Stimulated activated CD8-positive, alpha-beta memory T cell treated with anti-CD3 and anti-CD28 coated beads, Interleukin-2, amount 100 ng/mL, for 1 hour (primary cell): ENCODE measurements at places on chromosomes 1 and 21.

DNA sequence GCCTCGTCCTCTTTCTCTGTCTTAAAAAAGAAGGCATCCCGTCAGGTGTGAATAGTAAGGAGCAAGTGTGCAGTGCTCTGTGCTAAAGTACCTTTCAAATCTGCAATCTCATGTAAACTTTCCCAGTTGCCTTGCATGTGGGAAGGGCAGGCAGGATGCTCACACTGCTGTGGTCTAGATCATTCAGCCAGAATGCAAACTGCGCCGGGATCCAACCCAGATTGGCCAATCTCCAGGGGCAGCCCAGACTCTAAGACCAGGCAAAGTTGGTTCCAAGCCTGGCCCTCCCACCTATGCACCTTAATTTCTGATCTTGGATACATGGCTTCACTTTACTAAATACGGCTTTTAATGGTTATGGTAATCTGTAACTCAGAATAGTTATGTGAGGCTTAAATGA is 3.2 kb upstream of the MAP1LC3C start:
- DNase-seq, result no peak

- no peak for DNase-seq
Measured at GRCh38 chr1:61472876-61473275, 252.1 kb downstream of the TM2D1 start.

GRCh38 chr1:77018311-77018710 is 151.0 kb downstream of the ST6GALNAC5 start:
- DNase-seq, result no peak

GRCh38 chr1:110647254-110647891 is 27.4 kb downstream of the KCNA3 start:
- no peak for DNase-seq

GRCh38 chr1:197092491-197093023 is 25.5 kb upstream of the F13B start:
- no peak for DNase-seq
